ENCODE measurements at places on chromosomes 2 and 18. TPM values are rescaled to one million over a fixed set of nuclear protein-coding genes. Genes with fewer than 3 reads are reported as not detected.
A peak's percentile ranks its signal among the peaks of the same experiment; 100 is the strongest.

GRCh38 chr2:44945676-44946371 is 4.3 kb downstream of the SIX3 start:
- peaks cover 1% of the 10 kb centered on the region for H3K36me3 ChIP-seq
- H3K27ac ChIP-seq = no peak overlapping the region

DNA sequence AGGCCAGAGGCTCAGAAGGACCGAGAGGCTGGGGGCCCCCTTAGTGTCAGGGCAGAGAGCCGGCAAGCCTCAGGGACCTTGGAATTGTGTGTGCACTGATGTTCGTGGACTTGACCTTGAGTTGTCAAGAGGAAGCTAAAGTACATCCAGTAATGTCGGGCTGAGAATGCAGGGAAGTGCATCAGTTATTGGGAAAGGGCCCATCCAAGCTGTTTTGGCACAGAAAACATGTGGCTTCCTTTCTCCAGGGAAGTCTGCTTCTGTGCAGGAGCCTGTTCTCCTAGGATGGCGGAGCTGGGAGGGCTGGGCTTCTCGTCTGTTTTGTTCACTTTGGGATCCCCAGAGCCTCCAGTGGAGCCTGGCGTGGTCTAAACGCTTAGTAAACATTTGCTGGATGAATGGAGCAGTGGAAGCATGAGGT is 23.7 kb downstream of the ATOH8 start:
- H3K36me3 ChIP-seq = peaks cover 5% of the 10 kb centered on the region
- peaks cover 22% of the 10 kb centered on the region for H3K4me1 ChIP-seq
- H3K4me3 ChIP-seq = no peak overlapping the region
- no peak for DNase-seq

DNA sequence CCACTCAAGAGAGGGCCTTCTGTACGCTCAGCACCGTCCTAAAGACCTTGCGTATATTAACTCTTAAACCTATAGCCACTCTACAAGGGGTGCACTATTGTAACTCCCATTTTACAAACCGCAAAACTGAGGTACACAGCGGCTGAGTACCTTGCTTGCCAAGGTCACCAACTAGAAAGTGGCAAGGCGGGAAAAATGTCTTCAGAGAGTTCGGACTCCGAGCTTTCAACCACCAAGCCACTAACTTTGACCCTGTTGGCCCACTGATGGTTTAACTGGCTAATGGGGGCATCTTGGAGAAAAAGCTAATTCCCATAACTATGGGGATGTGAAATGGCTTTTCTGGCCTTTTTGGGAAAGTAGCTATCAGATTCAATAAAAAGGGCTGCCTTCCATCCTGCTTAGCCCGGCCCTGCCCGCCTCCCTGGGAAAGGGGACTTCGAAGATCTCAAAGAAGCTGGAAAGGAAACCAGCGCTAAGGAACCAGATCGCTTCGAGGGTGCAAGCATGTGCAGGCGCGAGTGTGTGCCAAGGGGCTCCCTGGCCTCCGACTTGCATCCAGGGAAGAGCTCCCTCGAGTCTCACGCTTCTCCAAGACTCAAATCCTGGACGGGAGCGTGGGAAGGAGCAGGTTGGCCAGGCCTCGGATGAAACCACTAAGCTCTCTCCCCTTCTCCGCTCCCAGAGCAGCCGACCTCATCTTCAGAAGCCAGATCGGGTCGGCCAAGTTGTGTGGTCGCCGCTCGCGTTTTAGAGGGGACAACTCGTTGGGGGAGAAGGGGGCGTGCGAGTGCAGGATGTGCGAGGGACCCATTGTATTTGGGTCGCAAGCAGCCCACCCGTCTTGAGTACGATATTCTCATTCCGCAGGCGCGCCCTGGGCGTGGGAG is 2.2 kb upstream of the SP5 start:
- H3K27me3 ChIP-seq = peaks cover 74% of the 10 kb centered on the region
- no peak for DNase-seq
- no peak overlapping the region for H3K4me3 ChIP-seq
- peaks cover 24% of the 10 kb centered on the region for H3K4me1 ChIP-seq
- no peak overlapping the region for H3K27ac ChIP-seq

The SLC19A3 gene
- 0.56 TPM for total RNA-seq

The LYPD1 gene
- total RNA-seq = 4.1 TPM

The TMEM37 gene
- 0.77 TPM for total RNA-seq

GRCh38 chr2:178204977-178205376 is 10.7 kb downstream of the OSBPL6 start:
- peaks cover 12% of the 10 kb centered on the region for H3K4me1 ChIP-seq
- no peaks in the 10 kb centered on the region for H3K27me3 ChIP-seq
- no peaks in the 10 kb centered on the region for H3K36me3 ChIP-seq
- no peak for DNase-seq
- no peak overlapping the region for H3K4me3 ChIP-seq

The UGT1A9 gene
- not detected for total RNA-seq

GRCh38 chr2:54088719-54089118 is 26.7 kb upstream of the ACYP2 start:
- no peak overlapping the region for H3K4me3 ChIP-seq
- no peak for DNase-seq
- H3K27ac ChIP-seq = no peak overlapping the region
- no peaks in the 10 kb centered on the region for H3K4me1 ChIP-seq
- peaks cover 2% of the 10 kb centered on the region for H3K36me3 ChIP-seq

The NPC1 gene
- total RNA-seq = 48.2 TPM

DNA sequence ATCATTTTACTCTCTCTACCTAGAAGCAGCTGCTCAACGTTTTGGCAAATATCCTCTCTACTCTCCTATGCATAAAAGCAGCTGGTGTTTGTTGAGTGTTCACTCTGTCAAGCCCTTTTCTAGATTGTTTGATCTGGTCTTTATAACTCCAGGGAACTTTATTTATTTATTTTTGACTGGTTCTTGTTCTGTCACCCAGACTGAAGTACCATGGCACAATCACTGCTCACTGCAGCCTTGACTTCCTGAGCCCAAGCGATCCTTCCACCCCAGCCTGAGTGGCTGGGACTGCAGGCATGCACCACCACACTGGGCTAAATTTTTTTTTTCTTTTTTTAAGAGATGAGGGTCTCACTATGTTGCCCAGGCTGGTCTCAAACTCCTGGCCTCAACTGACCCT is 12.7 kb downstream of the CATIP start:
- no peaks in the 10 kb centered on the region for H3K36me3 ChIP-seq
- DNase-seq = no peak
- H3K27ac ChIP-seq = no peak overlapping the region
- H3K4me3 ChIP-seq = no peak overlapping the region
- peaks cover 10% of the 10 kb centered on the region for H3K4me1 ChIP-seq

The PAX8 gene
- total RNA-seq = not detected

GRCh38 chr2:168565112-168565511 is 109.0 kb downstream of the CERS6 start:
- DNase-seq = no peak
- no peak overlapping the region for H3K27ac ChIP-seq
- H3K36me3 ChIP-seq = peaks cover 7% of the 10 kb centered on the region
- H3K27me3 ChIP-seq = no peaks in the 10 kb centered on the region

The GALNT1 gene
- total RNA-seq = 255 TPM

GRCh38 chr2:69154106-69154505 is 141.1 kb downstream of the ANTXR1 start:
- H3K4me3 ChIP-seq = no peak overlapping the region
- peaks cover 3% of the 10 kb centered on the region for H3K36me3 ChIP-seq
- peak overlapping the region; percentile 92 for H3K27ac ChIP-seq
- no peaks in the 10 kb centered on the region for H3K27me3 ChIP-seq
- peaks cover 53% of the 10 kb centered on the region for H3K4me1 ChIP-seq

DNA sequence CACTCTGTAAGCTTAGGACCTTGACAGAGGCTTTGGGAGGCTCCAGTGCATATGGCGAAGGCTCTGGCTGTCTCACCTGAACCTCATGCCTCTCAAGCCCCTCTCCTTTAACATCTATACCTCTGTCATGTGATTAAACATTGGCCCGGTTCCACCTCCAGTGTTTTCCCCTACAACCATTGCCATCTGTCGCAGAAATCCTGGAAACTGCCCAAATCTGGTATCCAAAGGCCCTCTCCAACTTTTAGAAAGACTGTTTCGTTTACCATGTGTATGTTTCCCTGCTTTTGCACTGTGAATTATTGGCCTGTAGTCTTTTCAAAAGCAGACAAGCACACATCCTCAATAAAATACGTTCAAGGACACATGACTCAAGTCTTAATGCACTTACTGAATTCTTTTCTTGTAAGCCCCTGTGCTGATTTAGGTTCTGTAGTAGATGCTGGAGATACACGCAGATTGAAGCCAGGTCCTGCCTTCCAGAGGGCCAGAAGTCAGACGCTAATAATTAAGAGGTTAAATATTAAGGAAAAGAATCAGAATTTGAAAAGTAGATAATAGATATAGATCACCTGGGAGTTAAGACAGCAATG is 386.4 kb upstream of the SLC14A2 start:
- no peak overlapping the region for H3K27ac ChIP-seq
- no peaks in the 10 kb centered on the region for H3K27me3 ChIP-seq
- DNase-seq = no peak
- no peak overlapping the region for H3K4me3 ChIP-seq

DNA sequence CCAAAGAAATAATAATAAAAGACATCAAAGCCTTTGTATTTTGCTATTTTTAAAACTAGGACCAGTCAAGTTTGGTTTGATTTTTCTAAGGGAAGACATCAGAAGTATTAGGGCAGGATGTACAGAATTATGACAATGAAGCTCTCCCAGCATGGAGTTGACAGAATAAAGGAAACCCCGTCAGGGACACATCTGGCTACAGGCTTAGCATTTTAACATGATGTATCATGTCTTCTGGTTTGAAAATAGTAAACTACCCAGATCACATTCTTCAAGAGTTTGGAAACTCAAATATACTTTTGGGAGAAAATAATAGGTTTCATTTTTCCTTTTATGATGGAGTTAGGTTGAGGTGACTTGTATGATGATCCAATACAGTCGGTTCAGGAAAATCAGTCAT is 552.0 kb upstream of the CDH2 start:
- DNase-seq = no peak
- peaks cover 6% of the 10 kb centered on the region for H3K4me1 ChIP-seq
- no peaks in the 10 kb centered on the region for H3K27me3 ChIP-seq

The HSBP1L1 gene
- total RNA-seq = 0.99 TPM

DNA sequence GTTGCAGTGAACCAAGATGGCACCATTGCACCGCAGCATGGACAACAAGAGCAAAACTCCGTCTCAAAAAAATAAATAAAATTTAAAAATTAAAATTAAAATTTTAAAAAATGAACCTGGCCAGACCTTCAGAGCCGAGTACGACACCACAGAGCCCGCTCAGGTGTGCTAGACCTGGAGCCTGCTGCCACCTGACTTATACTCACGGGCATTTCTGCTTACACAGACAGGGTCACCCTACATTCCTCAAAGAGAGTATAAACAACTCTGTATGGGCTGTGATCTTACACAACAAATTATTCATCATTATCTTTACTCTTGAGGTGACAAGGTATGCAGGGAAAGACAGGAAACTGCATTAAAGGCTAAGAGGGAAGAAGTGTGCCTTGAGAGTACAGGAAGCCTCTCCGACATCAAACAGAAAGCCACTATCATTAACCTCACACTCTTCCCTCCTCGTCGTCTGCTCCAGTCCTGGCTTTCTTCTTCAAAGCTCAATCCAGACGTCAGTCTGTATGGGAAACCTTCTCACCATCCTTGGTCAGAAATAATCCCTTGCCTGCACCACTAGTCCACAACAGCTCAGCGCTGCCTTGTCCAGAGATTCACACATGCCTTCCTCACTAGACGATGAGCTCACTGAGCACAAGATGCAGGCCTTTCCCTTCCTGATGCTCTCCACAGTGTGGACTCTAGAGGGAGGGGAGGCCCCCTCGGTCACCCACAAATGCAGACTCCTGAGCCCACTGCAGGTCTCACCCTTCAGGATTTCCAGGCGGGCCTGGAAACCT is 56.2 kb downstream of the UXS1 start:
- H3K4me1 ChIP-seq = peaks cover 28% of the 10 kb centered on the region
- no peak overlapping the region for H3K4me3 ChIP-seq
- H3K27me3 ChIP-seq = no peaks in the 10 kb centered on the region
- H3K27ac ChIP-seq = no peak overlapping the region
- no peaks in the 10 kb centered on the region for H3K36me3 ChIP-seq
- no peak for DNase-seq

DNA sequence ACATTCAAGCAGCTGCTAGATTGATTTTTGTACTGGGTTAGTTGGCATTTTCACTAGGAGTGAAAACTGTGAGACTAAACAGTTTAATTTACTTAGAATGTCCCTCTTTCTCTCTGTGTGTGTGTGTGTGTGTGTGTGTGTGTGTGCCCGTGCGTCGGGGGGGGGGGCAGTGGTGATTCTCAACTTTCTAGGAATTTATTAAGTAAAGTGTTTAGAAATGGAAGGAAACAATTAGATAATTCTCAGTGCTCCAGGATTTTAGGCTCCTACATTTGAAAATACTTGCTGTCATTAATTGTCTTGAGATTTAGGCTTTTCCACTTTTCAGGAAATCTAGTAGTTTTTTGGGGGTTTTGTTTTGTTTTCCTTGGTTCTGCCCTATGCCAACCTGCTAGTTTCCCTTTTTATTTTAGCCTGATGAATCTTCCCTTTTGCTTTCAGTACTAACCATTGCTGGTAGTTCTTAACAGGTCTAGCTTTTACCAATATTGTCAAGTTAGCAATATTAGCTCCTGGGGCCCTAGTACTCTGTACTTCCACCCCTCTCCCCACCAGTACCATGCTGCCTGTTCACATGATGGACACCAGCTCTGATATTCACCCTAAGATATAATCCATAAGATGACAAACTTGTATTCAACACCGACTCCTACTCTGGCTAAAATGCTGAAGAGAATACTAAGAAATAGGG is 4.9 kb downstream of the EPAS1 start:
- peaks cover 2% of the 10 kb centered on the region for H3K27me3 ChIP-seq
- no peak for DNase-seq
- peaks cover 6% of the 10 kb centered on the region for H3K36me3 ChIP-seq
- H3K4me3 ChIP-seq = no peak overlapping the region
- H3K27ac ChIP-seq = no peak overlapping the region
- H3K4me1 ChIP-seq = peaks cover 52% of the 10 kb centered on the region

DNA sequence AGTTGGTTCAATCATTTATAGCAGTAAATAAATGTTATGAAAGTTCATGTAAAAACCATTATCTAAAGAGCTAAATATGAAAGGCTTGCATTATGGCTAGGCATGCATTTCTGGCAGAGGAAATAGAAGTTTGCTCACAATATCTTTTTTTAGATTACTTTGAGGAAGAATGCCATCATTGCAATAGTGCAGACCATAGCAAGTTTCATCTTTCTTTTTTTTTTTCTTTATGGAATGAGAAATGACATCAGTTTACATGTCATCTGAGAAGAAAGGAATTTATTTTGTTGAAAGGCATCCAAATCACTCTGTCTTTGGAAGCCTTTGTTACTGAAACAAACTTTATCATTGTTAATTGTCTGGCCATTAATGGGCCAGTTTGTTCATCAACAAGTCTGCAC is 74.5 kb upstream of the NCKAP5 start:
- peak overlapping the region; percentile 5 for H3K27ac ChIP-seq
- H3K27me3 ChIP-seq = no peaks in the 10 kb centered on the region
- H3K36me3 ChIP-seq = peaks cover 2% of the 10 kb centered on the region
- H3K4me3 ChIP-seq = no peak overlapping the region

- no peak for DNase-seq
- no peaks in the 10 kb centered on the region for H3K36me3 ChIP-seq
- H3K27ac ChIP-seq = no peak overlapping the region
- no peaks in the 10 kb centered on the region for H3K27me3 ChIP-seq
- H3K4me3 ChIP-seq = no peak overlapping the region
Observed at GRCh38 chr18:46772357-46772756, 15.5 kb upstream of the ST8SIA5 start.
